Effector memory CD4-positive, alpha-beta T cell (primary cell): ENCODE measurements at places on chromosomes 1 and 21.

GRCh38 chr1:212179394-212180076 lies 105.7 kb upstream of the PPP2R5A start:
- no peak for DNase-seq

GRCh38 chr1:24888061-24888970 lies 41.8 kb downstream of the RUNX3 start:
- DNase-seq: no peak

GRCh38 chr1:117824616-117825015 lies 104.8 kb downstream of the GDAP2 start:
- DNase-seq: no peak

- DNase-seq: no peak
Observed at GRCh38 chr1:170414989-170415709, 116.8 kb upstream of the GORAB start.
